ENCODE measurements at places on chromosomes 5 and 9.

- no peak for DNase-seq
These were observed 19.0 kb downstream of the ABL1 start for GRCh38 chr9:130854092-130854491.

GRCh38 chr5:181170237-181170825 is 22.9 kb downstream of the OR2V2 start:
- DNase-seq = no peak

DNA sequence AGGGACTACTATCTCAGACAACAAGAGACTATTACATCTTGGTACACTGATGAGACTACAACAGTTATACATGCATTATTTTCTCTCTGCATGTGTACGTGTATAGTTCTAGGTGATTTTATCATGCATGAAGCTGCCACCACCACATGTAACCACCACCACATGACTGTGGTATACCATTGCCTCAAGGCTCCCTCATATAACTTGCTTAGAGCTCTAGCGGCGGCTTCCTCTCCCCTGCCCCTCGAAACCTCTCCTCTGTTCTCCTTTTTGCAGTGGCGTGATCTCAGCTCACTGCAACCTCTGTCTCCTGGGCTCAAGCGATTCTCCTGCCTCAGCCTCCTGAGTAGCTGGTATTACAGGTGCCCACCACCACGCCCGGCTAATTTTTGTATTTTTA is 162.3 kb downstream of the AOPEP start:
- DNase-seq = no peak

- no peak for DNase-seq
These were observed 122.2 kb downstream of the LHX2 start for GRCh38 chr9:124133727-124134126.

GRCh38 chr9:131045300-131046092 is 36.5 kb downstream of the LAMC3 start:
- DNase-seq = no peak

- no peak for DNase-seq
These were observed 7.7 kb upstream of the GCNT1 start for GRCh38 chr9:76451234-76451633.

GRCh38 chr5:124436294-124436693 is 310.1 kb downstream of the ZNF608 start:
- no peak for DNase-seq

- no peak for DNase-seq
These were observed 377.2 kb upstream of the KLF4 start for GRCh38 chr9:107866711-107867311.

DNA sequence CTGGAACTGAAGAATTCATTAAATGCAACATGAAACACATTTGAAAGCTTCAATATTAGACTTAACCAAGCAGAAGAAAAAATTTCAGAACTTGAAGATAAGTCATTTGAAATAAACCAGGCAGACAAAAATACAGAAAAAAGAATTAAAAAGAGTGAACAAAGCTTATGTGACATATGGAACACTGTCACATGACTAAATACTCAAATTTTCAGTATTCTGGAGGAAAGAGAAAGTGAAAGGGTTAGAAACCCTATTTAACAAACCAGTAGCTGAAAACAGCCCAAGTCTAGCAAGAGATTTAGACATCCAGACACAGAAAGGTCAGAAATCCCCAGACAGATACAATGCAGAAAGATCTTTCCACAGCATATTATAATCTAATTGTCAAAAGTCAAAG is 37.1 kb upstream of the SH3TC2 start:
- DNase-seq = no peak

Data from stimulated activated CD8-positive, alpha-beta memory T cell treated with anti-CD3 and anti-CD28 coated beads, Interleukin-4, amount 100 ng/mL, for 1 hour (primary cell).